Activated gamma-delta T cell treated with anti-CD3 and anti-CD28 coated beads, Interleukin-2, amount 50 U/mL, for 16 hours (primary cell): ENCODE measurements at places on chromosomes 7 and 10.

- no peak for DNase-seq
Measured at GRCh38 chr10:74365109-74365508, 214.1 kb downstream of the ADK start.

- DNase-seq = no peak
Measured at GRCh38 chr7:148905093-148905666, 21.1 kb upstream of the EZH2 start.

GRCh38 chr7:13153742-13154141, 466.3 kb downstream of the ARL4A start:
- no peak for DNase-seq

DNA sequence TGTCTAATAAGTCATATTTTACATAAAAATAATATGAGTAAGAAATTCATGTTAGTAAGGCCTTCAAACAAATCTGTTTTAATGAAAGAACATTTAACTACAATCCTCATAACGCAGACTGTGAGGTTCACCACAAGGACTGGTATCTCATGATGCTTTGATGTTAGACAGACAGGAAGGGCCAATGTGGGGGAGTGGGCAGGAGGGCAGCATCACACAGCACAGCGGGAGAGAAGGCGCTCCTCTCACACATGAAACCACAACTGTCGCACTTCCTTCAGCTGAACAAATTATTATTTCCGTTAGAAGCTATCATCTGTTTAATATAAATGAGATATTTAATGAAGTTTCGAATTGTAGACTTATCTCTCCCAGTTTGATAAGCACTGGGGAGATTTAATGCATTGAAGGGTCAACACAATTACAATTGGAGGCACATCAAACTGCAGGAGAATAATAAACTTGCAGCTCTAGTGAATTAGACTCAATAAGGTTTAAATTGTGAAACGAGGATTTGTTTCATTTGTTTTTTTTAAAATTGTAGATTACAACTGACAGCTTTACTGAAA, 466.1 kb downstream of the PARD3 start:
- no peak for DNase-seq

- no peak for DNase-seq
Measured at GRCh38 chr7:16688249-16688648, 42.3 kb downstream of the BZW2 start.

DNA sequence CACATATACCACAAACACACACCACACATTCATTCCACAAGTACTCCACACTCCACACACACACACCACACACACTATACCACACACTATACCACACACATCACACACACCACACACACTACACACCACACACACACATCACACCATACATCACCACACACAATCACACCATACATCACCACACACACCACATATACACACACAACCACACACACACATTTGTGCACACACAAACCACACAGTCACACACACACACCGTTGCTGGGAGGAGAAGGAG, 112.8 kb downstream of the PTPN20 start:
- no peak for DNase-seq

- DNase-seq = no peak
Measured at GRCh38 chr10:87734987-87735827, 75.5 kb downstream of the PAPSS2 start.

DNA sequence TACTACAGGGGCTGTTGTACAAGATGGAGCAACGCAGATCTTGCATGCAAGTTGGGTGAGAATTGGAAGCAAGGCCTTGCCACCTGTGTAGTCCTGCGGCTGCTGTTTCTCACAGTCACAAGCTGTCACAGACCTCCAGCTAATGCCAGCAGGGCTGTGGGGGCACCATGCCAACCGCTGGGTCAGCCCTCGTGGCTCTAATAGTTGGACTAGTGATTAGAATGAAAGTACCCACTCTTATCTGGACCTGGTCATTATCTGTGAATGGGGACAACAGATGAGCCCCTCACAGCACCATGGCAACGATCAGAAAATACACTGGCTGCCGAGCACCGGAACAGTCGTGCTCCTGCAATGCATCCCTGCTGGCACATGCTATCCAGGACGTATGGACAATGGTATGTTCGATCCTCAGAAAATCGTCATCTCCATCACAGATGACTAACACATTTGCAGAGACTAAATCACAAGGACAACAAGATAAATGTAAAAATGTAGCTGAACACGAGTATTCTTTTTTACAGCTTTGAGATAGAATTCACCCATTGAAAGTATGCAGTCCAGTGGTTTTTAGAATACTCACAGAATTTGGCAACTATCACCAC, 80.4 kb upstream of the CALN1 start:
- no peak for DNase-seq

DNA sequence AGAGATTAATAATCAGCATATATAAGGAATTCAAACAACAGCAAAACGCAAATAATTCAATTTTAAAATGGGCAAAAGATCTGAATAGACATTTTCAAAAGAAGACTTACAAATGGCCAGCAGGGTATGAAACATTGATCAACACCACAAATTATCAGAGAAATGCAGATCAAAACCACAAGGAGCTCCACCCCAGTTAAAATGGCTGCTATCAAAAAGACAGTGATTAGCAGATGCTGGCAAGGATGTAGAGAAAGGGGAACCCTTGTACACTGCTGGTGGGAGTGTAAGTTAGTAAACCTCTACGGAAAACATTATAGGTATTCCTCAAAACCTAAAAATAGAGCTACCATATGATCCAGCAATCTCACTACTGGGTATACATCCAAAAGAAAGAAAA, 128.0 kb upstream of the CACUL1 start:
- no peak for DNase-seq

GRCh38 chr10:100828738-100829096, 83.3 kb downstream of the PAX2 start:
- no peak for DNase-seq

GRCh38 chr7:42002654-42003053, 234.4 kb downstream of the GLI3 start:
- no peak for DNase-seq

DNA sequence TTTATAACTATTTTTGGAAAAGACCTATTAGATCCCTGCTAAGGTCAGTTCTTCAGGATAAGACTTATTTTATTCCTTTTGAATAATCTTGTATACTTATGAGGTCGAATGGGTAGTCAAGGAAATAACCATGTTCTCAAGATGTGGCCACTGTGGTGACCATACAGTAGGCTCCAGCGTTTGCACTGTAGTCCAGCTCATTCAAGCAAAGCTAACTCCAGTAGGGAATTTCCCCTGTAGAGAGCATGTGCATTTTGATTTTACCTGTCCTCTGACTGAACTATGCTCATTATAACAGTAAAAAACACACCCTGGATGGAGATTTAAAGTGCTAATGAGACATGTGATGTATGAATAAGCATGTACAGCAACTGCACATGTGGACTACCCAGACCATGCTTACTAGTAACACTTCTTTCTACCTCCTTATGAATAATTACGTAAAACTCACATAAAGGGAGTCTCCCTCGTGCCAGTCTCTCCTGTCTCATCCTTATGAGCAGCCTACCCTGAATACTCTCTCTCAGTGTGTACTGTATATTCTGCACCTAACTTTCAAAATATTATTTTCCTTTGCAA, 32.4 kb upstream of the SEMA3E start:
- DNase-seq = no peak

DNA sequence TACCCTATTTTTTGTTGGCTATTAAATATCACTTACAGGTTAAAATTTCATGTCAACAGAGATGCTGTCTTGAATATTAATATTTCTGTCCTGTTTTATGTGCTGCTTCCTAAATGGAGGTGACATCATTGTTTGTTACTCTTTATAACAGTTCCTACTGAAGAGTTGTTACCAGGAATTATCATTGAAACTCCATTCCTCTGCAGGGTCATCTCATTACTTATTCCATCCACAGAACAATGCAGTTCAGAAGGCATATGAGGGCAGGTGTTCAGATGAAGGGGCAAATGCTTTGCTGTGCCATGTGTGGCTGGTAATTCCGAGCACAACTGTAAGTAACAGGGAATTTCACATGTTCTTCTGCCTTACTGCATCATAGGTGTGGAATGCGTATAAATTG, 113.4 kb downstream of the ANK3 start:
- DNase-seq = no peak

DNA sequence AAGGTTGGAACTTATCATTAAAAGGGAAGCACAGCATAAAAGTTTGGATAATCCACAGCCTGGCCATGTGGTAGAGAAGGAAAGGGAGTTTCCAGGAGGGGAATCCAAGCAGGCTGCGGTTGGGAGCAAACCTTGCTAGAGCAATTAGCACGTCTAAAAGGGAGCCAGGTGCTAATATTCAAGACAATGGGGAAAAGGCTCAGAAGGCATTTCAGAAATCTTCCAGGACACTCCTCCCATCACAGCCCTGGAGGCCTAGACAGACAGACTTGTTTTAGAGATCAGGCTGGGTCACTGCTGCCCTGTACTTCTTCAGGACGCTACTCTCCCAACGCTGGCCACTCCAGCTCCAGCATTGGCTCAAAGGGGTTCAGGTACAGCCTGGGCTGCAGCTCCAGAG, 96.2 kb upstream of the KAT6B start:
- DNase-seq = no peak

DNA sequence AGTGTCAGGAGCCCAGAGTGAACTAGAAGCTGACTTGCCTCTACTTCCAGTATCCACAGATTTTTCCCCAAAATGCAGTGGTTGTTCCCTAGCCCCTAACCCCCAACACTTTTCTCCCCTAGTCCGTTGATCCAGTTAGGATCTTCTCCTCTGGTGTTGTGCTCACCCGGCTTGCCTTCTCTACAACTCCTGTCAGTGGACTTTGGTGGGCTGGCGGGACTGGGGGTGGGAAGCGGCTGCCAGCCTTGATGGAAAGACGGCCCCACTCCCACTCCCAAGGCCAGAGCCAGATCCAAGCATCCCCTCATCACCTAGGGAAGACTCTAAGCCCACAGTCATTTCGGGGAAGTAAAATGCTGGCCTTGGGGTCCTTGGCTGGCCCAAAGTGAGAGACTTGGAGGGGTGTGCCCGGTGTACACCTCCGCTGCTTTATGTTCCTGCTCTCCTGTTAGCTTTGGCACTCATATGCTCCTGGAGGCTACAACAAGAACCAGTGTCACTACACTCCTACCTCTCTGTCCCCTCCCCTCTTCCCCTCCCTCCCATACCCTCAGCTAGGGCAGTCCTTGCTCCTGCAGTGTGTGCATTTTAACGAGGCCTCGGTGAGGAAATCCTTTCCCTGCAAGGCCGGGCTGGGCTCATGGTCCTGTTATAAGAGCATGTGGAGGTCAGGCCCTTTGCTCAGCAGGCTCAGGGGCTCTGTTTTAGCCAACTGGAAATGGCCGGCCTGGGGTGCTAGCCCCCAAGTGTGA, 930 bp upstream of the HOXA10 start:
- no peak for DNase-seq

GRCh38 chr7:115232041-115232440, 310.1 kb downstream of the MDFIC start:
- no peak for DNase-seq

DNA sequence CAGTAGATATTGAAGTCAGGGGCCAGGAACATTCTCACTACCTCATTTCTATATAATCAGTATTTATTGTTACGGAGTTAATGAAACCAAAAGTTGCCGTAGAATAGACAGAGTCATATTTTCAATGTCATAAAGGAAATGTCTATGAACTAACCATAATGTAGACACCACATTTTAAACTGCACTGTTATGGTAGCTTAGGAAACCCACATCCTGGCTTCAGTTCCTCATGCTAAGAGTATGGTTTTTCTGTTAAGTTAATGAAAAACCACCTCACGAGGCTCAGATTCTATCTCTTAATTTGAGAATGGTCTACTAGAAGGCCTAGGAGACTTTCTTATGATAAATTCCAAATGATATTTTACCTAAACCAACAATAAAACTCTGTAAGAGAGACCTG, 166.5 kb downstream of the TMEM26 start:
- DNase-seq = no peak

- no peak for DNase-seq
Measured at GRCh38 chr10:119177708-119178371, 772 bp downstream of the PRDX3 start.

DNA sequence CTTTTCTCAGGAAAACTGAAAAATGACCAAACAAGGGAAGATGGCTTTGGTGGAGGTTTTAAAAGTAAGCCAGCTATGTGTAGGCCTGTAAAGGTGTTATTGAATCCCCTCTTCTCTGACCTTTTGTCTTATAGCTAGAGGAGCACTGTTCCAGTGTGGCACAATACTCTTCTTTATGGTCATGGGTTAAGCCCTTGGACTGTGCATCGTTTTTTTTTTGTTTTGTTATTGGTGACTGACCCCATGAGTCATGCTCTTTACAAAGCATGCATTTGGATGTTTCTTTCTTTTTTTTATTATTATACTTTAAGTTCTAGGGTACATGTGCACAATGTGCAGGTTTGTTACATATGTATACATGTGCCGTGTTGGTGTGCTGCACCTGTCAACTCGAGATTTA, 19.6 kb upstream of the FAM25A start:
- DNase-seq = no peak

DNA sequence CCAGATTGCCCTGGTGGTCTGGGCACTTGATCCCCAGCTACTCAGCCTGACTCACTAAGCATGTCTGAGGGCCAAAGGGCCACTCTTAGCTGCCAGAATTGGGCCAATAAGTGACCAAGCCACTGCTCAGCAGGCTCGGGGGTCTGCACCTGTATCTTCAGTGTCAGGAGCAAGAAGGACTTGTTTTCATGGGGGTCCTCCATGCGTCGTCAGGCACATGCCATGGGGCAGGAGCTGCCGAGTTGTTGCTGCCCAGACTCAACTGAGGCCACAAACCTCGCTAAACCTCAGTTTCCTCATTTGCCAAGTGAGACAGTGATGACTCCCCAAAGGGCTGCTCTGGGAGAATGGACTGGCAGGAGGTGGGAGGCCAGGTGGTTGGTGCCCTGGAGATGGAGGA, 158.6 kb upstream of the GDF10 start:
- no peak for DNase-seq

DNA sequence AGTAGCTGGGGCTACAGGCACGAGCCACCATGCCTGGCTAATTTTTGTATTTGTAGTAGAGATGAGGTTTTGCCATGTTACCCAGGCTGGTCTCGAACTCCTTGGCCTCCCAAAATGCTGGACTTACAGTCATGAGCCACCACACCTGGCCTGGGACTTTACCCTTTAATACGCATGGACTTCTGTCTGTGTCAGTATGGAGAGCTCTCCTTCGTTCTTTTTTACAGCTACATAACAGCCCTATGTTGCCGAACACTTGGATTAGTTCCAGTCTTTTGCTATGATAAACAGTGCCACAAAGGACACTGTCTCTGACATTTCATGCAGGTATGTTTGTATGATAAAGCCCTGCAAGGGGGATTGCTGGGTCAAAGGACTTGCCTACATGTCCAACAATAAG, 10.9 kb upstream of the OAT start:
- no peak for DNase-seq

GRCh38 chr7:105827151-105827875, 49.1 kb downstream of the ATXN7L1 start:
- no peak for DNase-seq
